ENCODE measurements at places on chromosomes 4 and X.

GRCh38 chr4:76748649-76749048 lies 149.3 kb downstream of the SOWAHB start:
- no peak for DNase-seq

- no peak for DNase-seq
These were observed 272.6 kb upstream of the HAND2 start for GRCh38 chr4:173802662-173803022.

DNA sequence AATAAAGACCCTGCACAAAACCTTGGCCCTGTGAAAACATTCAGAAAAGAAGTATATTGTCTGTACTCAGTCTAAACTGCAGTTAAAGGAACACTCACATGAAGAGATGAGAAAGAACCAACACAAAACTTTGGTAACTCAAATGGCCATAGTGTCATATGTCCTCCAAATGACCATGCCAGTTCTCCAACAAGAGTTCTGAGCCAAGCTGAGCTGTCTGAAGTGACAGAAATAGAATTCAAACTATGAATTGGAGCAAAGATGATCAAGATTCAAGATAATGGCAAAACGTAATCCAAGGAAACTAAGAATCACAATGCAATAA lies 739.3 kb upstream of the NDST4 start:
- DNase-seq, result no peak

- no peak for DNase-seq
These were observed 46.1 kb upstream of the NAP1L5 start for GRCh38 chr4:88743696-88744095.

DNA sequence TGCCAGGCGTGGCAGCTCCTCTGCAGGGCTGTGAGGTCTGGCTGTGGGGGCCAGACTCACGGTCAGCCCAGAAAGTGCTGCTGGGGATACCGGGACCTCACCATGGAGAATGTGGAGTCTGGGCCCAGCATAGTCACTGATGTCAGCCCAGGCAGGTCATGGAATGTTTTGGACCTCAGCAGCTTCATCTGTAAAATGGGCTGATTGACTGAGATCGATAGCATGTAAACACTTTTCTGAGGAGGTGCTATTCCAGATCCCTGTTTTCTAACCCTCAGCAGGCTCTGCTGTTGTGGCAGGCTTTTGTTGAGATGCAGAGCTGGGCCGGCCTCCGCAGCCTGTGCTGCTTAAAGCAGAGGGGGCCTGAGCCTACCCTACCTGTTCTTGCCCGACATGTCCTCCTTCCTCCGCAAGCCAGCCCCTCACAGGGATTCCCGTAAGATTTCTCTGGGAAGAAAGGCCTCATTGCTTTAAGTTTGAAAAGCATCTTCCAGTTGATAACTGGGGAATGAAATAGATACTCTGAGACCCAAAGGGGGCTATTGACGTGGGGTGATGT lies 38.3 kb upstream of the HGFAC start:
- DNase-seq, result no peak

- DNase-seq, result no peak
These were observed 57.9 kb upstream of the SPRY1 start for GRCh38 chr4:123338715-123339114.

DNA sequence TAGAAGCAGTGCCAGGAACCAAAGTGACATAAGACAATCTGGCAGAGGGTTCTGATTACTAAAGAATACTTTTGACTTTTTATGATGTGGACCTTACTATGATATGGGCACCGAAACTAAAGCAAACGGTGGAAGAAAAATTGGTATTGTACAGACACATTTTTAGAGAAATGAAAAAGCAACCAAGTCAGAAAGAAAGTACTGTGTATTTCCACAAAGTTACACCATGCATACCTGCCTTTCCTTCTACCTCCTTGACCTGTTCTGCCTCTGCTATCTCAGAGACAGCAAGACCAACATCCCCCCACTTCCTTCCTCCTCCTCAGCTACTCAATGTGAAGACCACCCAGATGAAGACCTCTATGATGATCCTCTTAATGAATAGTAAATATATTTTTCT lies 88.3 kb downstream of the HUWE1 start:
- no peak for DNase-seq

- no peak for DNase-seq
These were observed 17.3 kb upstream of the FMR1 start for GRCh38 chrX:147894366-147894963.

Data from suprapubic skin (tissue), 4 donors.